ENCODE measurements at places on chromosomes 12 and 14.

- no peak for DNase-seq
These were observed 36.7 kb downstream of the LRTM2 start for GRCh38 chr12:1857086-1857485.

DNA sequence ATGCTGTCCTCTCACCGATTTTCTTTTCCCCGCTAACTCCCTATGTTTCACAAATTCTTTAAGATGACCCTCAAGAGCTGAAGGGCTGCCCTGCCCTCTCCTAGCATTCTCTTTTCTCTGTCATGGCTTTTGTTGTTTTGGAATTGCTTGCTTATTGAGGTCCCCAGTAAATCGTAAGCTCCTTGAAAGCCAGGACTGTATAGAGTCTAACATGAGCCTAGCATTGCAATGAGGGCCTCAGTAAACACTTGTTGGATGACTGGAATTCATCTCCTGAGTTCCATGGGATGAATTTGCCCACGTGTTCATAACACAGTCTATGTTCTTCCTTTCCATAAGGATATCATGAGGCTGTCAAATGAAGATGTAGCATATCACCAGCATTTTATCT lies 92.2 kb downstream of the APAF1 start:
- no peak for DNase-seq

DNA sequence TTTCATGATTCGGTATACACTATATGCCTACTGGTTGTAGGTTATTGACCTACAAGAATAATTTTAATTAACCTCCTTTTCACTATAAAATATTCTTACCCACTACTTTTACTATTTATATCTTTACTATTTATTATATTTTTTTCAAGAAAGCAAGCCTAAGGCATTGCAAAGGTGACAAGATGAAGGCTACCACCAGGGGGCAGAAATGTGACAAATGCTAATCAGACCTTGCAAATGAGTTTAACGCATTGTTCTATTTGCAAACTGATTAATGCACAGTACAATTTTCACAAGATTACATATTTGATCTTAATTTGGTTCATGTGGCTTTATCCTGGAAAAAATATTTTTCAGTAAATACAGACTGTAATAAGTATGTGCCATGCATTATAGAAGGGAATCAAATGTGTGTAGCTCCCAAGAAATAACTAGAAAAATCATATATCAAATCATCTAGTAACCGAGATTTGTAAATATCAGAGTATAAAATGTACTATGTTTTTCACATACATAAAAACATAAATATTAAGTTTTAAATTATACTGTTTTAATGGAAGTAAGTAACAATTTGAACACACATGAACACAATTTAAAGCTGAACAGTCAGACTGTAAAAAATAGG lies 107.0 kb downstream of the ADAMTS20 start:
- DNase-seq = peak; percentile 26

- no peak for DNase-seq
These were observed 47.2 kb upstream of the CTDSP2 start for GRCh38 chr12:57893431-57894353.

GRCh38 chr14:74557691-74558090 lies 54.3 kb downstream of the LTBP2 start:
- DNase-seq = no peak

DNA sequence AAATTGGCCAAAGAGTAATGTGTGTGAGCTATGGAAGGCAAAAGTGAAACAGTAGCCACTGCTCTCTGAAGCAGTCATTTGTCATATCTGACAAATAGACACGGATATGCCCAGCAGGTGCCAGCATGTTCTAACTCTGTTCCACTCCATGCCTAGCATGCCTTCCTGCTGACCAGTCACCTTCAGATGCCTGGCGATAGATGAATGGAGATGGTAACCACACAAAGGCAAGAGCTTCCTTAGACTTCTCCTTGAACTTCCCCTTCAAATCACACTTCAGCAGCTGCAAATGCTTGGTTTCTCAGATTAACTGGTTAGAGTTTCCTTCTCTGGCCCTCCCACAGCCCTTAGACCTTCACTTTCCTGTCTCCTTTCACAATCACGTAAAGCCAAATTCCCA lies 429.9 kb downstream of the DAD1 start:
- DNase-seq = no peak

GRCh38 chr12:96326628-96327227 lies 73.5 kb downstream of the CDK17 start:
- DNase-seq = no peak

GRCh38 chr14:100577321-100577985 lies 9.8 kb downstream of the BEGAIN start:
- DNase-seq = no peak

DNA sequence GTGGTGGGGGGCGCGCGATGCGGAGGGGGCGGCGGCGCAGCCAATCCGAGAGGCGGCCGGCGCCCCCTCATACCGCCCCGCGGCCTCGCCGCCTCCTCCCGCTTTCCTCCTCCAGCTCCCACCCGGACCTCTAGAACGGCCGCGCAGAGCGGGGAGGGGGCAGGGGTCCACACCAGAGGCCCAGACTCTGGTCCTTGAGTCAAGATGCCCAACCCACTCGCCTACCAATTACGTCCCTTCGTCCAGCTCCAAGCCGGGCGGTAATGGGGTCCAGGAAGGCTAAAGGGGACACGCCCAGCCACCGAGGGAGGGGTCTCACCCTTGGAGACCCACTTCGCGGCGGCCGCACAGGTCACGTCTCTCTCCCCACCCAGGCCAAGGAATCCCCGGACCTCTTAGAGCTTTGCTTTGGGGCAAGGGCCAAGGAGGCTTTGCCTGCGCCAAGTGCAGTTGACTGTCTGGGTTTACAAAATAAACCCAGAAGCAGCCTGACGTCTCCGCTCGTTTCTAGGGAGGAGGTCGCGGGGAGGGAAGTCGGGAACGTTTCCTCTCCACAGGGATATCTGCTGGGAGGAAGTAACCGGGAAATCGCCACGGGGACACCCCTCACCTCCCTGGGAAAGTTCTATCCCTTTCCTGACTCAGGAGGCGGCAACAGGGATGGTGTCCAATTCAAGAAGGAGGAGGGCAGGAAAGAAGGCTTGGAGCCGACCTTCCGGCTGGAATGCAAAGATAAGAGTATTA lies 394 bp upstream of the AMIGO2 start:
- no peak for DNase-seq

- no peak for DNase-seq
These were observed 128.1 kb upstream of the AMIGO2 start for GRCh38 chr12:47207829-47208248.

GRCh38 chr12:63042646-63043045 lies 107.7 kb upstream of the PPM1H start:
- DNase-seq = no peak

DNA sequence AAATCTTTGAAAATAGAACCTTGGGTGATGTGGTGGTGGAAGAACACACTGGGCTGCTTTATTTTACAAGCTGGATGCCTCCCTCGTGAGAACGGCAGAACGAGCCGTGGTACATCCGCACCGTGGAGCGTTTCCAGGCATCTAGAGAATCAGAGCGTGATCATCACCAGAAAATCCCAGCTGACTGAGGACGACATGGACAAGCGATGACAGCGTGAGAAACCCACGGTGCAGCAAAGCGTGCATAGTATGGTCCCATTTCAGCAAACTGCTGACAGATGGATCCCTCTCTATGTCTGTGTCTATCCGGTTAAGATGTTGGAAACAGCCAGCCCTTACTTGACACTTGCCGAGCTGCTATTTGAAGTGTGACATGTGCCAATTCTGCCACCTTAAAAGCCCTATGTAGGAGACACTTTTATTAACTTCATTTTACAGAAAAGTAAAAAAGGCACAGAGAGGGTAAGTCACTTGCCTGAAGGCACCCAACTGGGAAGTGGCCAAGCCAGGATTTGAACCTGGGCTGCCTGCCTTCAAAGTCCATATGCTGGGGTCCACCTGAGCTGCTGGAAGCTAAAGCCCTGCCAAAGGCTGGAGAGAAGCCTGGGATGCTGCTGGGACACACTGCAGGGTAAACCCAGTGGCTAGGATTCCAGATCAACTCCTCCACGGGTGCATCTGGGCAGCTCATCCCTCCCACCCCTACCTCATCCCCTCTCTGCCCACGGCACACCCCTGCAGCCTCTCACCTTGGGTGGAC lies 14.9 kb downstream of the SCARB1 start:
- DNase-seq = no peak

GRCh38 chr12:68235576-68235975 lies 10.0 kb upstream of the IL26 start:
- no peak for DNase-seq

GRCh38 chr14:69999261-69999674 lies 120.1 kb downstream of the SMOC1 start:
- no peak for DNase-seq

- no peak for DNase-seq
These were observed 27.8 kb downstream of the KCNA5 start for GRCh38 chr12:5071496-5071895.

DNA sequence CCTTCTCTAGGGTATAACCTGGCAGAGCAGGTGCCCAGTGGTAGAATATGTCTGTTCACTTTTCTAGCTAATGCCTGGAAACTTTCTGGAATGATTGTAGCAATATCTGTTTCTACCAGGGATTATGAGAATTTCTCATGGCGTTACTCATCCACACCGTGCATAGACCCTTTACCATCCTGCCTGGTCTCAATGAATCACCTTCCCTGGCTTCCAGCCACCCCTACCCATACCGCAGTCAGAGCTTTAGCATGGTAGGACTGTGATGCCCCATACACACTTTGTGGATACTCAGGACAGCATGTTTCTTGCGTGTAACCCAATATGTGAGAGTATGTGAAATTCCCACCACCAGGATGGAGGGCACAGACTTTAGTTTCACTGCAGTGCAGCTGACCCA lies 45.4 kb downstream of the TUNAR start:
- no peak for DNase-seq

DNA sequence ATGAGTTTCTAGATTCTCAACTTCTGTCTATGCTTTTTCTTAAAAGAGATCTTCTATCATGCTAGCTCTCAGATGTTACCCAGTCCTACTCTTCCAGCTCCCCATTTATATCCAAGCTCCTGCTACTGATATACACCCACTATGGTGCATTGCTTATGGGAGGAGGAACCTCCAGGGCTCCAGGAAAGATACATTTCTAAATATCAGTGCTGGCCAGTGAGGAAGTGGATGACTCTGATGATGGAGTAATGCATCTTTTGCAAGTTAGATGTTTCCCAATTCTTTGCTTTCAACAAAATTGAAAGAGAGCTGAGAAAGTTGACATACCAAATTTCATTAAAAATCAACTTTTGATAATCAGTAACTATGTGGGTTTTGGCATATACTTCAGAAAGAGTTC lies 105.7 kb upstream of the RESF1 start:
- no peak for DNase-seq

DNA sequence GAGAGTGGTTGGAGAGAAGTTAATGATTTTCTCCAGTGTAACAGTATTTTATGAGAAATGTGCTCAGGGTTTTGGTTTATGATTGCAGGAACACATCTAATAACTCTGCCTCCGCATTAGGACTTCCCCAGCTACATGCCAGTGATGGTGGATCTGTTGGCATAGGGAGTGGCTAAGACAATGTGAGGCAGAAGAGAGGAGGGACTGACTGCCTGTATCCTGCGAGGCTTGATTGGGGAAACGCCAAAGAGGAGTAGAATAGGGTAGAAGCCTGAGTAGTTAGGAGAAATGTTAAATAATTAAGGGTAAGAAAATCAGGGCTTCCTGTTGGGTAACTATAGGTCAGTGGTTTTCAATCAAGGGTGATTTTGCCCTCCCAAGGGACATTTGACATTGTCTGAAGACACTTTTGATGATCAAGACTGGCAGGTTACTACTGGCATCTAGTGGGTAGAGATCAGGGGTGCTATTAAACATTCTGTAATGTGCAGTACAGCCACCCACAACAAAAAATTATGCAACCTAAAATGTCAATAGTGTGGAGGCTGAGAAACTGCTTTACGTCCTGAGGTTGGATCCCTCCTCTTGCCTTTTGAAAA lies 12.8 kb downstream of the TDG start:
- no peak for DNase-seq

GRCh38 chr12:110200124-110200417 lies 75.9 kb downstream of the IFT81 start:
- no peak for DNase-seq

DNA sequence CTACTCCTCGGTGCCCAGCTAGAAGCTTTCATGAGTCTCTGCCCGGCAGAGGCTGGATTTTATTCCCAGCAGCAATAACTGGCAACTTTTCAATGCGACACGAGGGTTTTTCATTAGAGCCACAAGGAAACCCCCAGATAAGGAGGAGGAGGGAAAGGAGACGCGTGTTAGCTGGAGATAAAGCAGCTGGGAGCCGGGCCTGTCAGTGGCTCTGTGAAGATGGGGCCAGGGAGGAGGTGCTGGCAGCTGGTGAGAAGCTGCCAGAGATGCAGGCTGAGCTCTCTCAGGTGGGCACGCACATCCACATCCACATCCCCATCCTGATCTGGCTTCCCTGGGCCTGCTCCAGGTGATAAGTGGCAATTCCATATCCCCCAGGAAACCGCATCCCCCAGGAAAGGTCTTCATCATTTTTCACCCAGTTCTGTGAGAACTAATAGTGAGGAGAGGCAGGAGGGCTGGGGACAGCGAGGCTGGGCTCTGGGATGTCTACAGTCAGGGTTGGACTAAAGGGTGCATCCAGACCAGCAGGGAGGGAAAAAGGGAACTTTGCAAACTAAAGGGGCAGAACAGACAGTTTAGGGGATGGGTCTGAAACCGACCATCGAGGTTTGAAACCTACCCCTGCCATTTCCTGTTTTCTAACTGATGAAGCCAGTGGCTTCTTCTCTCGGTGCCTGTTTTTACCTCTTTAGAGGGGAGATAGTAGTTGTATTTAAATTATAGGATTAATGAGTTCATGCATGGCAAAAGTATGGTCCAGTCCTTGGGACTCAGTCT lies 413.2 kb downstream of the DPF3 start:
- DNase-seq = peak; percentile 41

DNA sequence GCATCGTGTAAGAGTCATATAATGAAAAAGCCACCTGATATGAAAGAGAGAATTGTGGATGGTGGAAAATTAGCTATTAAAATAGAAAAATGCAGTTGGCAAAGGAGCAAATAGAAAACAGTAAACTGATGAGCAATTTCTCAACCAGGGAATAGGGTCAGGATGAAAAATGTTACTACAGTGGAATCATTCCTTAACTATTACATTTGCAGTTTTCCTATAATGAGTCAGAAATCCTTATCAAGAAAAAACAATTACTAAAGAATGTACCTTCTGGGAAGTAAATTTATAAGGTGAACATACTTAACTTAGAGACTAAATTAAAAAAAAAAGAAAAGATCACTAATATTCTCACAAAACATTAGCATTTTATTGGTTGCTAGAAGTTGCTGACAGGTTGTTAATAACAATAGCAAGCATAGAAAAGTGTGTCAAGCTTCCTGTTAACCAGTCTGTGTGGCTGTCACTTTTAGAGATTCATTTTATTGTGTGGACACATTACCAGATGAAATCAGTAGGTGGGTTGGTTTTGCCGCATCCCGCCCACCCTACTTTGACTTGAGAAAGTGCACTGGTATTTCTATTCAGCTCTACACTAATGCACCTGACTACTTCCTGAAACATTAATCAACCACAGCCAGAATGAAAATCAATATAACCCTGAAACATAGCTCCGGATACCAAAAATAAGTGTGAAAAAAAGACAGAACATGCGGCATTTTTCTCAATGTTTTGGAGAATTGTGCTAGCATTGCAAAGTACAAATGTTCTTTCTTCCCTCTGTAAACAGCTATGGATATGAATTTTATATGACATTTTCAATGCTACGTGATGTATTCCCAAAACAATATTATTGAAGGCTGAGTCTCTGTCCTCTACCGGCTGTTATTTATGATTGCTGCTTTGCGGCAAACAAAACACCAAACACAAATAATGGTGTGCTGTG lies 576.7 kb downstream of the SLC16A7 start:
- DNase-seq = no peak
